Kidney (tissue), 22 donors: ENCODE measurements at places on chromosomes 6 and 20.

- no peak for DNase-seq
These were observed 30.7 kb downstream of the CDH22 start for GRCh38 chr20:46277602-46278001.

DNA sequence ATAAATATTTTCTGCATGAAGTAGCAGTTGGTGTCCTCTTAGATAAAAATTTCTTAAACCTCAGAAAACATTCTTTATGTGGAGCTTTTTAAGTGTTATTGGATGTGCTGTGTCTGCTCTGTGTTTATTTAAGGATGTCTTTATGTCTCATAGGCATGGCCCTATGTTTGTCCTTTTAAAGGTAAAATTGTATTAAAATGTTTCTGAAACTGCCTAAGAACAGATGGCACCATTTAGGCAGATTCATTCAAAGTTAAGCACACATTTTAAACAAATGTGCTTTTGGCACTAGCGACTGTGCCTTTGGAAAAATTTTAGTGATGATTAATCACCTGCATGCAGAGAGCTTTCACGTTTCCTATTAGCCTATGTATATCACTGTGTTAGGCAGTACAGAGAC, 125.2 kb downstream of the KIF6 start:
- DNase-seq, result no peak

- DNase-seq, result no peak
These were observed 153.8 kb upstream of the IRAK1BP1 start for GRCh38 chr6:78713564-78713963.

DNA sequence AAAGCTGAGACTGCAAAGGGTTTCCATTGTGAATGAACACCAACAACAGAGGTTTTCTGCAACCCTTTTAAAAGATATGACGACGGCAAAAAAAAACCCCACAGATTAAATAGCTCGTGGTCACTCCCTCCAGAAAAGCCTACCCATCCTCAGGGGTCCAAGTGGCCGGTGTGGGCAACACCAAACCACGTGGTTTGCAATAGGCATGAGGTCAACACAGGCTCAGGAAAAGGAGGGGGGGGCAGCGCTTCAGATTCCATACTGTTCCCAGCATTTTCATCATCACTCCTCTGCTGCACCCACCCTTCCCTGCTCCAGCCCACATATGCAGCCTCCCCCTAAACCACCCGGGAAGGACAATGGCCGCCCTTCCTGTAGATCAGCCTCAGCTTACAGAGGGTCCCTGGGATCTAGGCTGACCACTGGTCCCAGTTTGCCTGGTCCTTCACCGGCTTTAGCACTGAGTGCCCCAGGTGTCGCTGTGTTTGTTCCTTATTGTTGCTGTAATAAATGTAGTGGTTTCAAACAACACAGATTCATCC, 122.8 kb upstream of the PHACTR3 start:
- no peak for DNase-seq

DNA sequence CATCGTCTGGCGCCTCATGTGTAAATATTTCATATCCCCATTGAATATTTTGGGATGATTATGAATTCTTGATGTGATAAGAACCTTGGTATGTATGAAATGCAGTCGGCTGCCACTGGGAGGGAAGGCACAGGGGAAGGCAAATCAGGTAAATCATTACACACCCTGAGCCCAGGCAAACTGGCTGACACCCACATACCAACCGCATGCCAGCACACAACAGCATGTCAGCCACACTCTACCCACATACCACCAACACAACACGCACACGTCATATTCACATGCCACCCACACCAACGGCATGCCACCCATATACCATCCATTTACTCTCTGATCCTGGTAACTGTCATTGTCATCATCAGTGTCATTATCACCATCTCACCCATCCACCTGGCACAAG, 28.3 kb upstream of the MDGA1 start:
- peak; percentile 52 for DNase-seq

- no peak for DNase-seq
These were observed 87.6 kb upstream of the RSPO3 start for GRCh38 chr6:127030836-127031235.

DNA sequence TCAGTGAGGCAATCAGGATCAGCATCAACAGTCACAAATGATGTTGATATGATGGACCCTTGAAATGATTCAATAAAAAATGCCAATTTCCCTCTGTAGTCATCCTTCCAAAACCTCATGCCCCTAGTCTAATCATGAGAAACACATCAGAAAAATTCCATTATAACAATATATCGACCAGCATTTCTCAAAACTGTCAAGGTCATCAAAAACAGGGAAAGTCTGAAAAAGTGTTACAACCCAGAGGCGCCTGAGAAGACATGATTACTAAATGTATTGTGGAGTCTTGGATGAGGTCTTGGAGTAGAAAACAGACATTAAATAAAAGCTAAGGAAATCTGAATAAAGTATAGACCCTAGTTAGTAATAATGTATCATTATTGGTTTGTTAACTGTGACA, 133.8 kb downstream of the SLC35B3 start:
- DNase-seq, result no peak

GRCh38 chr6:36683656-36684446, 5.3 kb downstream of the CDKN1A start:
- DNase-seq, result no peak

DNA sequence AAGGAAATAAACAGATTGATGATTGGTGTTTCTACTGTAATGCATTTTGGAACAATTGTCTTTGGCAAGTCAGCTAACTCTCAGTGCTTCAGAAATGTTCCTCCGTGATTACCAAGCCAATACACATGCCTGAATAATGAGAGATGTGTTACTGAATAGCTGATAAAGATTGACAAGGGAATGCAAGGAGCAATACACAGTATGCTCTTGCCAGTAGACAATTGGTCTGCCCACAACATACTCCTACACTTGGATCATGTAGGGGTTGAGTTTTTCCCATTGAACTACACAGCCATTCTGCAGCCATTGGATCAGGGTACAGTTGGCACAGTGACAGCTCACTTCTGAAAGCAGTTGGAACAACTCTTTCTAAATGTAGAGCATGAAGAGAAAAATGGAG, 5.6 kb upstream of the GJB7 start:
- no peak for DNase-seq

GRCh38 chr6:151087861-151088598, 151.7 kb upstream of the AKAP12 start:
- peak; percentile 69 for DNase-seq

- DNase-seq, result no peak
These were observed 117.1 kb downstream of the GRM4 start for GRCh38 chr6:34028691-34029360.

GRCh38 chr20:5969348-5969935, 19.0 kb downstream of the MCM8 start:
- DNase-seq, result no peak

DNA sequence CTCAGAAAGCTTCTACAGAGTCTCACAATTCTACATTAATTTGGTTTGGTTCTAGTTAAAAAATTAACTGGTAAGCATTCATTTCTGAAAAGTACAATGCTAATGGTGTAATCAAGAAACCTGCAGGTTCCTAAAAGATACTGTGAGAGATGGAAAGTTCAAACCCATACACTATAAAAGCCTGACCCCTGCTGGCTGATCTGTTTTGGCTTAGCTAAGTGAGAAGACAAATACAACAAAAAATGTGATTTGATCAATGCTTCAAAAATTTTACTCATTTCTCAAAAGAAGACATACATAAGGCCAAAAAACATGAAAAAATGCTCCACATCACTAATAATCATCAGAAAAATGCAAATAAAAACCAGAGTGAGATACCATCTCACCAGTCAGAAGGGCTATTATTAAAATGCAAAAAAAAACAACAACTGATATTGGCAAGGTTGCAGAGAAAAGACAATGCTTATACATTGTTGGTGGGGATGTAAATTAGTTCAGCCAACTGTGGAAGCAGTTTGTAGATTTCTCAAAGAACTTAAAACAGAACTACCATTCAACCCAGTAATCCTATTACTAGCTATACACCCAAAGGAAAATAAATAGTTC, 102.8 kb downstream of the MOXD1 start:
- peak; percentile 72 for DNase-seq

DNA sequence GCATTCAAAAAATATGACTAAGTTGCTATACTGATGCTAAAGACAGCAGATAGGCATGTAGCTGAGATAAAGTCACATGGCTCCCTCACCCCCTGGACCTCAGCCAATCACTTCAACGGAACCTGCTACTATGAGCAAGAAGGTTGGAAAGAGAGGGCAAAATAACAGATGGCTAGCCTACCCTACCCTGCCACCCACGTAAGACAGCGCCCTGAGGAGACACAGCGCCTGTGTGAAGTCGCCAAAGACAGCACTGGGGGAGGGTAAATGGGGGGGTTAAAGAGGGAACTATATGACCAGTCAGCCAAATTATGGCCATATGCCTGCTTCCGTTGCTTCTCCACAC, 163.2 kb downstream of the RALGAPA2 start:
- no peak for DNase-seq

DNA sequence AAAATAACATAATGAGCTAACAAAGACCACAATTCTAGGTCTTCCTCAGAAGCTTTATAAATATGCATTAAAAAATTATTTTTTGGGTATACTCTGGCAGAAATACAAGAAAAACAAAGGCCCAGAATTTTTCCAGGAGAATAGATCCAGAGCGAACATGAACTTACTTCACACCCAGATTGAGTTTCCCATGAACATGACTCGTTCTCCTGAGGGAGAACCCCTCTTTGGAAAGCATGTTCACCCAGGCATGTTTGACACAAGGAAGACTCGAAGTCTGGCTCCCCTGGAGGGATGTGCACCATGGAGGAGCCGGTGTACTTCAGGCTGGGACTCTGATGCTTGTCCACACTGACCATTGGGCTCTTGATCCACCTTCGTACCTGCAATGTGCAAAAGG, 56.1 kb downstream of the SGK1 start:
- no peak for DNase-seq

DNA sequence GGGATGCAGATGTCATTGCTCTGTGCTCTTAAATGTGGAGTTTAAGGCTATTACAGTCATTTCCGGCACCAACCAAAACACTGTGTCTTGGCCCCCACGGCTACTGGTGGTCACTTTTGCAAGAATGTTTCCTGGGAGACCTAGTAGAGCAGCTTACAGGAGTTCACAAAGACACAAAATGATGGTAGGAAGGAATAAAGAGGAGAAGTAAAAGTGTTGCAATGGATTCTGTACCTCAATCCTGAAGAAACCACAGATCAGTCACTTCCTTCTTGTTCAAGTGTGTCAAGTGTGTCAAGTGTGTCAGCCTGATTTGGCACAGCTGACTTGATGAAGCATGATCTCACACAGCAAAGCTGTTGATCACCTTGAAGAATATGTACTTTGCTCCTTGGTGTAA, 344.0 kb downstream of the PLCB1 start:
- DNase-seq, result no peak

DNA sequence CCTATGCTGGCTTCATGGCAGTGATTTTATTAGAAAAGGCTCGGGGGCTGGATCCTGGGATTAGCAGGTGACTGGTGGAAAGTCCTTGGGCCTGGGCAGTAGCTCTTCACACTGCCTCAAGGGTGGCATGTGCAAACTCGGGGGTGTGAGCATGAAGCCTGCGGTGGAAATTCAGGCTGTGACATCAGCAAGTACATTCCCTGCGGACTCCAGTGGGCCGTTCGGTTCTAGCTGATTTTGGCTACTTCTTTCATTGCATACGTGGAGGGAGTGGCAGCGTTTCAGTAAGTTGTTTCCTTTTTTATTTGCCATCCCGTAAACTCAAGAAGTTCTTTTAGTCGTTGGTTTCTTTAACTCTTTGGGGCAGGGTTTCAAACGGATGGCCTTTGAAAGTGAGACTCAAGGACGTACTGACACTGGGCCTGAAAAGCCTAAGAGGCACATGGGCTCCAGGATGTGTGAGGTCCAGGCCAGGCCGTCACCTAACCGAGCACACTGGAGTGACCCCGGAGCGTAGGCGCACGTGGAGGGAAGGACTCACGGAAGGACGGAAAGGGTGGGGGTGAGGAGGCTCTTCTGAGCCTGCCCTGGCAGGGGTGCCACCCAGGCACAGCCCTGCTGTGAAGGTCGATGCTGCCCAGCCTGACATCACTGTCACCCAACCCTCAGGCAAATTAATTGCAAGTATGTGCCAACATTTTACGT, 104.0 kb upstream of the FRMD1 start:
- DNase-seq, result no peak

- DNase-seq, result no peak
These were observed 122.7 kb downstream of the BTBD9 start for GRCh38 chr6:38517005-38517404.

DNA sequence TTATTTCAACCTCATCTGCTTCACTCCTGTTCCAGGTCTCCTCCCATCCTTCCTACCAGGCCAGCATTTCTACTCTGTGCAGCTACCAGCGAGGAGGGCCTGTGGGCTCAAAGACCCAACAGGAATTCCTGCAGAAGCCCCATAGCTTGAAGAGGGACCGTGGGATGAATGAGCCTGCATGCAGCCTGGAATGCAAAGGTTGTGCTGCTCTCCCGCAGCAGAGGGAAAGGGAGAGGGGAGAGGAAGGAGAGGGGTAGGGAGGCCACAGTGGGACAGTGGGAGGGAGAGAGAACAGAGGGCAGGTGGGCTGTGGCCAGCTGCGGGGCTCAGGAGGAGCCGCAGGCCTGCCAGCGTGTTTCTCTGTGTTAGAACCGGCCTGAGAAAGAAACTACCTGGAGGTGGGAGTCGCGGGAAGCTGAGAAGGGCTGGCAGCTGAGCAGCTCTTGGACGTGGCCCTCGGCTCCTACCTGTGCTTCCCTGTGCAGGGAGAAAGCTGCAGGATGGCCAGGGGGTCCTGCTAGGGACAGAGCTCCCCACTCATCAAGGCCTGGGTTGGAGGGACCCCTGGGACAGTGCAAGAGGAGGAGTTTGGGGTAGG, 66.1 kb upstream of the MLN start:
- DNase-seq, result peak; percentile 31

- DNase-seq, result no peak
These were observed 108.6 kb upstream of the MRPS10 start for GRCh38 chr6:42326248-42326647.

DNA sequence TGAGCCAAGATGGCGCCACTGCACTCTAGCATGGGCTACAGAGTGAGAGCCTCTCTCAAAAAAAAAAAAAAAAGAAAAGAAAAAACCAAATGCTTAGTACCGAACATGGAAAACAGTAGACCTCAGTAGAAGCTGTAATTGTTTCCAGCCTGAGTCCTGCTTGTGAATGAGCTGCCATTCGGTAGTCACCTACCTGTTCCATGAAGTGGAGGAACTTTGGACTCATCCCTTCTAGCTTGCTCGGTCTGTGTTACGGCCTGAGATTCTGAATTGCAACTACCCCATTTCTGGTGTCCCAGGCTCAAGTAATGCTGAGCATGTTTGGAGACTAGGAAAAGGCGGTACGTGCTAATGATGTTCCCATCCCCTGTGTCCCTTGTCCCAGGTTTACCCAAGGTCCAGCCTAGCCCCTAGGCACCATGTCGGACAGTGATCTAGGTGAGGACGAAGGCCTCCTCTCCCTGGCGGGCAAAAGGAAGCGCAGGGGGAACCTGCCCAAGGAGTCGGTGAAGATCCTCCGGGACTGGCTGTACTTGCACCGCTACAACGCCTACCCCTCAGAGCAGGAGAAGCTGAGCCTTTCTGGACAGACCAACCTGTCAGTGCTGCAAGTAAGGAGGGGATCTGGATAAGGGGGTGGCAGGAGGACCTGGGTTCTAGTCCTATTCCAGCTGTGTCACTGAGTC, 5.1 kb downstream of the TGIF2 start:
- DNase-seq, result no peak
